NCI-H748 treated with DMSO at 0.1 percent for 48 hours (cell line): ENCODE measurements at places on chromosomes 7 and 10.
A peak's percentile ranks its signal among the peaks of the same experiment; 100 is the strongest.

- no peak for DNase-seq
These were observed 101.0 kb downstream of the CABCOCO1 start for GRCh38 chr10:61763778-61764177.

DNA sequence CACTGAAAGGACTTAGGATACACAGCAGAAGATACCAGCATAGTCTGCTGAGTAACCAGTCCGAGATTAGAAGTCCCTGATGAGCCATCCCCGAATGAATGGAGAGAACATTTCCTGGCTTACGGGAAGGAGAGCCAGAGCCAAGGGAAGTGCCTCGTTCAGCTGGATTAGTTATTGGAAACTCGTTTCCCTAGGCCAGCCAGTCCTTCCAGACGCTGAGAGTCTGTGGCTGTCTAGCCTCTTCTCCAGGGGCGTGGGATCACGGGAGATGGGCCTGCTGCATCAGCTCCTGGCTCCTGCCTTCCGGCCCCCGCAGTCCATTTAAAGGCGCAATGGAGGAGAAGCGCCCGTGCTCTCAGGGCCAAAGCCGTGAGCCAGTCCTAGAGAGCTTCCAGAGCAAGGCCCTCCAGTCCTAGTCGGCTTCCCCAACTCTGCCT, 712.8 kb downstream of the PARD3 start:
- DNase-seq = no peak

GRCh38 chr10:67487906-67488619, 207.9 kb downstream of the CTNNA3 start:
- DNase-seq = no peak

- peak; percentile 45 for DNase-seq
These were observed 37.0 kb upstream of the TES start for GRCh38 chr7:116173051-116174028.

- DNase-seq = no peak
These were observed 158.6 kb upstream of the PITRM1 start for GRCh38 chr10:3331187-3331586.

DNA sequence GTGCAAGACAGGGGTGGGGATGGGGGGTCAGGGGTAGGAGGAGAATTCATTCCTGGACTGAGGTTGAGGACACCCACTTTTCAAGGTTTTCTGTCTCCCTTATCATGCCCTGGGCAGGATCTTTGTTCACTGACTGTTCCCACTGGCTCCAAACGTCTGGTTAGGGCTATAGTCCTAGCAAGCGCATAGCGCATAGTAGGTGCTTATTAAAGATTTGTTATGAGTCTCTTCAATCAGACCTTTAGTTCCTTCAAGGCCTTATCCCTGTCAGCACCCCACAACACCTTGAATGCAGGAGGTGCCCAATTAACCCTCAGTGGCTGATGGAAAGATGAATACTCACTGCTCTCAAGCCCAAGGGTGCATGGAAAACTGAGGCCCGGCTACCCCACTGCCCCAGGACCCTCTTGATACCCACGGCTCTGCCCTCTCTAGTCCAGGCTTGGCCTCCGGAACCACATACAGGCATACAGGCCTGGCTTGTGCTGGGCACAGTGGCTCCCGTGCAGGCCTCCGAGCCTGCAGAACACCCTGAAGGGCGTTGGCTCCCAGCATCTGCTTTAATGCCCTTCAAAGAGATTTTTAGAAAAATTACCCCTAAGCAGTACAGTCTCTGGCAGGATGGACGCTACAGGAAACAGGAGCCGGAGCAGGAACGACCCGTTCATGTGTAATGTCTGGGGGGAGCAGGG, 177.7 kb downstream of the SH3PXD2A start:
- no peak for DNase-seq

- DNase-seq = no peak
These were observed 111.3 kb downstream of the HECTD2 start for GRCh38 chr10:91521439-91521838.

DNA sequence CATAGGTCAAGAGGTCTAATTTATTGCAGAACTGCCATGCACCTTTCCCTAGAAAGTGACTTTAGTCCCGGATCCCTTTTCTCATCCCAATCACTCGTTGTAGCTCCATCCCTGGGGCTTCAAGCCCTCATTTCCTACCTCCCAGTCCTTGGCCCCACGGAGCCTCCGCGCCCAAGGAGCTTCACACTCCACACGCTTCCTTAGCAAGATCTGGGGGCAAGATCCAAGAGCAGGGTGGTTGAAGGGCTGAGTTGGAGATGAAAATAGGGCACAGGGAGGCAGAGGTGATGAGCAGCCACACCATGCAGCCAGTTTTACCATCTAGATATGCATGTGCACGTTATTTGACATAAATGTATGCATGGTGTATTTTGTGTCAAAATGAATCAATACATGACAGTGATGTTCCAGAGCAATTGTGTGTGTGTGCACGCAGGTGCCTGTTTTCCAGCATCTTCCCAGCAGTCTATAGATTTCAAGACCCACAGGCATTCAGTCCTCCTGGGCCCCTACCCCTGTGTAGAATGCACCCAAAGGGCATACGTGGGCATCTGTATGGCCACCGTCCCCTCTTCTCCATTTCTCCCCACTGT, 6.0 kb upstream of the TRPV6 start:
- no peak for DNase-seq

GRCh38 chr7:121916211-121916610, 43.2 kb downstream of the PTPRZ1 start:
- no peak for DNase-seq

- DNase-seq = no peak
These were observed 12.9 kb downstream of the CDH23 start for GRCh38 chr10:71409516-71410104.

DNA sequence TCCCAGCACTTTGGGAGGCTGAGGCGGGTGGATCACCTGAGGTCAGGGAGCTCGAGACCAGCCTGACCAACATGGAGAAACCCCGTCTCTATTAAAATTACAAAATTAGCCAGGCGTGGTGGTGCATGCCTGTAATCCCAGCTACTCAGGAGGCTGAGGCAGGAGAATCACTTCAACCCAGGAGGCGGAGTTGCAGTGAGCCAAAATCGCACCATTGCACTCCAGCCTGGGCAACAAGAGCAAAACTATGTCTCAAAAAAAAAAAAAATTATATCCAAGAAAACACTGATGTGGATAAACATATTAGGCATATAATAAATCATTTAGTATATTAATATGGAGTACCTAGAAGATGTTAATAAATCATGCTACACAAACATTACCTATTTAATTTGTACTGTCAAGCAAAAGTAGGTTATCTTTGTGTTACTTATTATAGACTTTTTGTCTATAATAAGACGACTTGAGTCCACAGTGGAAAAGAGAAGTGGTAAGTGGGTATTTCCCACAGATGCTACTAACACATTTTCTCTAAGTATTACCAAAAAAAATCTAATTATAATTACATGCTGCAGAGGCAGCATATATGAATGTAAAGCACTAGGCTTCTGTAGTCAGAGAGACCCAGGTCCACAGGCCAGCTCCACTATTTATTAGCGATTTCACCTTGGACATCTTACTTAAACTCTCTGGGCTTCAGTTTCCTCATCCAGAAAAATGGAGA, 34.5 kb downstream of the DNMBP start:
- no peak for DNase-seq

DNA sequence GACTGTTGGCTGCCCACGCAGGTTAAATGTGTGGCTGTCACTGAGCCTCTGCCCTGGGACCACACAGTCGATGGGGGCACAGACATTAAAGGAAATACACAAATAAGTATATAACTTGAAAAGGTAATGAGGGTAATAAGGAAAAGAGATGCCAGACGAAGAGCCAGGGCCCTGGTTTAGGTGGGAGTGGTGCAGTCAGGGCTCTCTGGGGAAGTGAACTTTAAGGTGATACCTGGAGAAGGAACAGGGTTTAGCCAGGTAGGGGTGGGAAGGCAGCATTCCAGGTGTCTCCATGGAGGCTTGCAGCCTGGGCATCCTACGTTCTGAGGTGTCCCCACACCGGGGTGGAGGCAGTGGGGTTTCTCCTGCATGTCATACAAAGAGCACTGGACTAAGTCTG, 50.4 kb downstream of the UNC5B start:
- DNase-seq = no peak

DNA sequence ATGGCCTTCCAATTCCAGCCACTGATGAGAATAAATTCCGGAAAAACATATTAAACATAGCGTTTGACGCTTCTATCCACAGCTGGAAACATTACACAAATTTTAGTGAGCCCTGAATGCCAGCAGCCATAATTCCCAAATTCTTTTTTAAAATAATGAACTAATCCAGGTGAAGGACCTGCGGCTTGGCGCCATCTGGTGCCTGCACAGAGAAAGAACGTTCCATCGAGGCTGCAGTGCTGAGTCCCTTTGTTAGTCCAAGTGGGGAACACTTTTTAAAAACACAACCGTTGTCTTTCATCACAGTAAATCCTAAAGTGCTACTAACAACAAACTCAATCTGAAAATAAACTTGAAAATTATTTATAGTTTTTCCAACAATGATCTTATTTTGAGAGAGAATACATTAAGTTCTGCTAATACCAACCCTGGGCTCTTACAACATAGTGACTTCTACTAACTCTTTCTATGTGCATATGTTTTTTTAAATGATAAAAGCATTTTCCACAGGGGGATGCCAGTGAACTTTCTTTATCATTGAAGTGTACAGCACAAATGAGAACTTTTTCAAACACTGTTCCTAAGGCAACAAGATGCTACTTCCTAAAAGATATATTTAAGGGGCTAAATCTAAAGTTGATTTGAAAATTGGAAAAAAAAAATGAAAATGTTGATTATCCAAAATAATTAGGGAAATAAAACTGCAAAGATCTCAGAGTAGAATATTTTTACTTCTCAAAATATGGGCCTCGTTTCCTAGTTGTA, 166.9 kb upstream of the RNF32 start:
- DNase-seq = peak; percentile 50

GRCh38 chr7:116530107-116530820, 5.4 kb downstream of the CAV1 start:
- DNase-seq = no peak

DNA sequence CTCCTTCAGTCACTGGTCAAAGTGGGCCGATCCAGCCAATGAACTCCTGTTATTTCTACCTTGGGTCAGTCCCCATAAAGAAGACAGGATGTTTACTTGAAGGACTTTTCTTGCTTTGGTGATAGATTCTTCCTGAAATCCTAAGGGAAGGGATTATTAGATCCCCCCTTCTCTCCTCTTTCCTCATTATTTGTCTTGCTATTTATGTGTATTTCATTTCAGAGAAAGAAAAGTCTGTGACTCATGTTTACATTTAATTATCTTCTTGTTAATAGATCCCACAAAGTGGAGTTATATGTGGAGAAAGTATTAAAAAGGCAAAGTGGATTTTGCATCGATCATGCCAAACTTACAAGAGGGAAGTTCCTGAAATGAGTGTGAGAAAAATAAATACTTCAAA, 341.5 kb downstream of the PHTF2 start:
- no peak for DNase-seq

DNA sequence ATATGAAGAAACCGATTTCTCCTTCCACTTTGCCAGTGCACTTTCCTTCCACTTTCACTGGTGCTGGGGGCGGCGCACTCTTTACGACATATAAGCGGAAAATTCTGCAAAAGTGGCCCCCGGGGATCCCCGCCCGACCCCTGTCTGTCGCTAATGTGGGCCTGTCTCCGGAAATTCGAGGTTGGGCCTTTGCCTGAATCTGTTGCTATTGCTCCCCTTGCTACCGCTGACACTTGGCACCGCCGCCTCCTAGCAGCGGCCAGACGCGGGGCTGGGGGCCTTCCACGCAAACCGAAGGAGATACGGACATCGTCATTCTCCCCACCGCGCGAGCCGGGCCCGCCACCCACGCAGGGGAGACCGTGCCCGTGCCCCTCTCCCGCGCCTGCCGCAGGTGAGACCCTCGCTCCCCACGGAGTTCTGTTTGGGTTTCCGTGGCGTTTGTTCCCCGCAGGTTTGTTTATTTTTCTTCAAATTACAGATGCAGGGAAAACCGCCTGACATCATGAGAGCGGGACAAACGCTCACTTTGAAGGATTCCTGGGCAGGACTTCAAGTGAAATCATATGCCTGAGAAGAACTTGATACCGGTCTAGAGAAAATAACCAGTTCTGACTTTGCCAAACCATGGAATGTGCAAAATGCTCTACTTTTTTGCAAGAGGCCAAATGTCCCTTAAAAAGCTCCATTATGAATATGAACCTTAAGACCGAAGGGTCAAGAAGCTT, 5.0 kb downstream of the TWIST1 start:
- no peak for DNase-seq

DNA sequence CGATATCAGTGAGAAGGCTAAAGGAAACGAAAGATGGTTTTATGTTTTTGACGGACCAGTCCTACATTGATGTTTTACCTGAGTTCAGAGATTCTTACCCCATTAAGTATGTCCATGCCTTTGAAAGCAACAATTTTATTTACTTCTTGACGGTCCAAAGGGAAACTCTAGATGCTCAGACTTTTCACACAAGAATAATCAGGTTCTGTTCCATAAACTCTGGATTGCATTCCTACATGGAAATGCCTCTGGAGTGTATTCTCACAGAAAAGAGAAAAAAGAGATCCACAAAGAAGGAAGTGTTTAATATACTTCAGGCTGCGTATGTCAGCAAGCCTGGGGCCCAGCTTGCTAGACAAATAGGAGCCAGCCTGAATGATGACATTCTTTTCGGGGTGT, 27.7 kb downstream of the MET start:
- DNase-seq = no peak

DNA sequence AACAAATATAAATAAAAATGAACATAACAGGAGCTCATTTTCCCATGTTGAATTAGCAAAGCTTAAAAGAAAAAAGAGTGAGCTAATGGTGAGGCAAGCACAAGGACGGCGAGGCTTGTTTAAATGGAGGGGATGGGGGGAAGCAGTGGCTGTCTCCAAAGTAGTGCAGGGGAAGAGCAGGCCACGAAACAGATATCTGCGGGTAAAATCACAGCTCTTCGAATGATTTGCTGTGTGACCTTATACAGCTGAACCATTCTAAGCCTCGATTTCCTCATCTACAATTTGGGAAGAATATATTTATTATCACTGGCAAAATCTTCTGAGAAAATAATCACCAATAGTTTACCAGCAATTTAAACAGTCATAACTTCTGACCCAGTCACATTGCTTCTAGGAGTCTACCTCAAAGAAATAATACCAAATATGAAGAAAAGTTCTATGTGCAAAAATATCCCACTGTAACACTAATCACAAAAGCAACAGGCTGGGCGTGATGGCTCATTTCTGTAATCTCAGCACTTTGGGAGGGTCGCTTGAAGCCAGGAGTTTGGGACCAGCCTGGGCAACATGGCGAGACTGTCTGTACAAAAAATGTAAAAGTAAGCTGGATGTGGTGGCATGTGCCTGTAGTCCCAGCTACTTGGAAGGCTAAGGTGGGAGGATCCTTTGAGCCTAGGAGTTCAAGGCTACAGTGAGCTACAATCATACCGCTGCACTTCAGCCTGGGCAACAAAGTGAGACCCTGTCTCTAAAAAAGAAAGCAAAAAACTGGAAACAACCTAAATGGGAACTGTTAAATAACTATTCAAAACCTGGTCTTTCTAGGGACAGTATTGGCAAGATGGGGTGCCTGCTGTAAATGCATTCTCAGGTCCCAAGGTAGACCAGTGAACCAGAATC, 63.1 kb upstream of the ASAH2 start:
- no peak for DNase-seq

DNA sequence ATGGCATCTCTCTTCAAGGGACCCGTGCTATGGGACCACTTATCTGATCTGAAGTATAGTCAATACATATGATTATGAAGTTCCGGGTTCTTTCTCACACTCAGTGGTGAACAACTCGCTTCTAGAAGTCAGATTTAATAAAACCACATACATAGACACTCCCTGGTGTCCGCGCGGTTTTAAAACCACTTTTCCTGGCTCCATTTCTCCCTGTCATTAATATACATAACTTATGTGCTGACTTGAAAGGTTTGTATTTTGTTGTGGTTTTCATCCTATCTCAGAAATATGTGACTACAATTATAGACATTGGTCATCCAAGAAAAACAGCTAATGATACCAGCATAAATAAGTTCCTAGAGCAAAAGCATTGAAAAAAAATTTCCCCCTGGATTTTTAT, 34.0 kb downstream of the SVIL start:
- DNase-seq = no peak
